ENCODE measurements at places on chromosomes 1 and 21. TPM values are rescaled to one million over a fixed set of nuclear protein-coding genes. Genes with fewer than 3 reads are reported as not detected.
A peak's percentile ranks its signal among the peaks of the same experiment; 100 is the strongest.

DNA sequence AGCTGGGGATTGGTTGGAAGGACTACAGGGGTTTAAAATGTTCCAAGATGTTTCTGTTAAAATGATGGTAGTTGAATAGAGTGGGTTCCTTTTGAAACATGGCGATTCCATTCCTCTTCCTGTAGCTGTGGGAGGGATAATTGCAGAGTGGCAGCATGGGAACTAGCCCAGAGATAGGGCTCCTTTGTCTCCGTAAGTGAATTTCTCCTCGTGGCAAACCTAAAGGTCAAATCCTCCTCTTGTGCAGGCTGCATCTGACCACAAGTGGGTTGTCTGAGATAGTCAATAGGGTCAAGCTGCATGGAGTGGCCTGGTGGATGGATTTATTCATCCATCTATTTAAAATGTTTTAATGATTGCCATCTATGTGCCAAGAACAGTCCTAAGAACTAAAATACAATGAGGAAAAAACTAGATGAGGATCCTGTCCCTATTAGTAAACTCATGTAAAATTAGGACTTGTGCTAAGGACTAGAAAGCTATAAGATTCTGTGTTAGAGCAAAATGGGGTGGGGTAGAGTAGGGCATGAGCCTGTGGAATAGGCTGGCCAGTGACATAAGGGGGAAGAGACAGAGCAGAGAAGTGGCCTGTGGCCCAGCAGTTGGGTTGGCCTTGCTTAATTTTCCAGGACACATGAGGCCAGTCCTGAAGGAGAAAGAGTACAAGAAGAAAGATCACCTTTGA, 89.1 kb upstream of the IVNS1ABP start:
- DNase-seq: no peak

DNA sequence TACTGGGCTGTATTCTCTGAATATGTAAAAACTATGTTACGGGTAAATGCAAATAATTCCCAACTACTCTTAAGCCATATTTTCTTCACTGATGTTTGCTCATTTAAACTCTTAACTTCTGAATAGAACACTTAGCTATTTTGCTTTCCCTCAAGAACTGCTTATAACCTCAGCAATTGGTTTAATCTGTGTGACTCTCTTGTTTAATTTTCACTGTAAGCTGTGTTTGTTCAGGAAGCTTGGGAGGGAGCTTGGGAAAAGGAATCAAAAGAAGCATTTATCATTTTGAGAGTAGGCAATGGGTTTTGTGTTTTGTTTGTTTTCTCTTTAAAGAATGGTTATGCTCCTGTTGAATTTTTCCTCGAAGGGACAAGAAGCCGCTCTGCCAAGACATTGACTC, 24.4 kb downstream of the GNPAT start:
- no peak for DNase-seq

DNA sequence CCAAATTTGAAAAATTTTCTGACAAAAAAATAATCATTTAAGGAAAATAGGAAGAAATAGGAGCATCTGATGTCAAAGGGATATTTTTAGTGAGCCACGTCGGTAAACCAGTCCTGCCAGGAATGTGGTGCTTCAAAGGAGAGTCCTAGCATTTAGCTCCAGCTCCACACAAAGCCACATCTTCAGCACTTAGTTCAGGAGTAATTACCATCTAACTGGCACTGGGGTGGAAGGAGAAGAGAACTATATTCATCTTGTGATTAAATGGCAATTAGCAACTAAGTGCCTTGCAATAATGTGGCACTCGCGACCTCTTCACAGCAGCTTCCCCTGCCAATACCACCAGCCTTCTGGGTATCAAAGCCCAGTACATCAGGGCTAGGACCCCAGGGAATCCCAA, 409.1 kb downstream of the SETD4 start:
- DNase-seq: no peak

The KCNH1 gene
- 14.2 TPM for total RNA-seq

DNA sequence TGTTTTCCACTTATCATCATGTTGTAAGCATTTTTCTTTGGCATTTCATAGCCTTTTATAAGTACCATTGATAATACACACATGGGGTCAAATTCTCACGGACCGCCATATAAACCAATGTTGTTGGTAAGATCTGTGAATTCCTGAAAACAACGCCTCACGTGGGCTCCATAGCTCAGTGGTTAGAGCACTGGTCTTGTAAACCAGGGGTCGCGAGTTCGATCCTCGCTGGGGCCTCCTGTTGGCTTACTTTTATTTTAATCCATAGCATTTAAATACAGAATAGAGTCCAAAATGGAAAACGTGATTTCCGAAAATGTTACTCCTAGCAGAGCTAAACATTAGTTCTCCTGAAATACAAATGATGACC, 83.1 kb downstream of the HHIPL2 start:
- DNase-seq: peak; percentile 80

Data from fibroblast of villous mesenchyme (primary cell).